ENCODE measurements at places on chromosomes 2 and 18. TPM values are rescaled to one million over a fixed set of nuclear protein-coding genes. Genes with fewer than 3 reads are reported as not detected.

- no peak for DNase-seq
Observed at GRCh38 chr2:121595012-121595891, 54.0 kb downstream of the CLASP1 start.

DNA sequence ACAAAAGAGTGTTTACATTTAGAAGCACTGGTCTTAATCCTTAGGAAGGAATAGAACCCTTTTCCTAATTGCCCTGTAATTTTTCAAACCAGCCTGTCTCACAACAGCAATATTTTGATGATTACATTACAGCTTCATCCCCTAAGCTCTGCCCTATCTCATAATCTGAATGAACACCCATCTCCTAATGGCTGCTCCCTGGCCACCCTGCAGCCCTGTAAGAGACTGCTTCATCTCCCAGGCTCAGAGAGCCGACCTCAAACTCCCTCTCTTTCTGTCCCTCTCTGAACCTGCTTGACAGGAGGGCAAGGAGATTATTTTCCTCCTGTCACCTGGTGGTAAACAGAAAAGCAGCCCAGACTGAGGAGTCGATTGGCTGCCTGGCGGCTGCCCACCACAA, 107.8 kb downstream of the MAIP1 start:
- DNase-seq = no peak

GRCh38 chr2:136118819-136119716, 1.1 kb upstream of the CXCR4 start:
- peak; percentile 27 for DNase-seq

- DNase-seq = no peak
Observed at GRCh38 chr2:118112771-118113334, 24.6 kb downstream of the INSIG2 start.

DNA sequence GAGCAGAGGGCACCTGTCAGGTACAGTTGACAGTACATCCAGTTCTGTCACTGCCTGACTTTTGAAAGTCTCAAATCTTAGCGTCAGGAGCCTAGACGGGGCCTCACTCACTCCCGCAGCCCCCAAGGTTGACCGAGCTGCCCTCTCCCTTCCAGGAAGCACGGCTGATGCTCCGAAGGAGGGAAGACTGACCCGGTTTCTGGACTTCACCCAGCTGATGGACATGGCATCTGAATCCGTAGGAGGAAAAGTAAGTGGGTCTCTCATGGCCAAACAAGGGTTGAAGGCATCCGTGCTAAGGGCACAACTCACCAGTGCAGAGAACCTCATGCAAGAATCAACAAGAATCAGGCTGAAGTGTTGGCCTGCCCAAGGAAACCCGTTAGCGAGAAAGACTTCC, 12.9 kb downstream of the ALLC start:
- no peak for DNase-seq

DNA sequence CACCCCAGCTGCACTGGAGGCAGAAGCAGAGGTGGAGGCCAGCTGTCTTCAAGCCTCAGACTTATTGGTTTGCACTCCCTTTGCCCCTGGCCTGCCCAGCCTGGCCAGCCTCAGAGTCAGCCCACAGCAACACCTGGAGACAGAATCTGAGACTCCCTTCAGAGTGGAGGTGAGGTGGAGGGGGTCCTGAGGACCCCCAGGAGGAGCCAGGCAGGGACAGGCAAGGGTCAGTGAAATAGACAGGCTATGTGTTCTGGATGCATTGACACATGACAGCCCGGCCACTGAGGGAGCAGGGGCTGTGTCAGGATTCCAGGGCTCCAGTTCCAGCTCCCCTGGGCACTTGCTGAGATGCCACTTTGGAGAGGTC, 309.7 kb downstream of the MYCN start:
- no peak for DNase-seq

DNA sequence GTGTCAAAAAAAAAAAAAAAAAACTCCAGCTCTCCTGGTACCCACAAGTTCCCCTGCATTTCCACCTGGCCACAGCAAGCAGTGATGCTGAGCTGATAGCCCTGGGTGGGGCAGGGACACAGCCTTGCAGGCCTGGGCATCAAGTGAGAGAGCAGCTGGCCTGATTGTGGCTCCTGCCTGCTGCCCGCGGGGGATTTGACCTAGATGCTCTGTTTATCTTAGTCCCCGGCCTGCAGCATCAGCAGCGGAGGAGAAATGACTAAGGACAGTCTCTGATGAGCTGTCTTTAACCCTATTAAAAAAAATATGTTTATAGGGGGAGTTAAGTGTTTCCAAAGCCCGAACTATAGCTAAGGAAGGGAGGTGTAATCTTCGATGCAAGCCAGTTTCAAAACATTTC, 102.6 kb downstream of the MTCL1 start:
- DNase-seq = no peak

GRCh38 chr2:157304811-157305722, 20.6 kb downstream of the ERMN start:
- no peak for DNase-seq

DNA sequence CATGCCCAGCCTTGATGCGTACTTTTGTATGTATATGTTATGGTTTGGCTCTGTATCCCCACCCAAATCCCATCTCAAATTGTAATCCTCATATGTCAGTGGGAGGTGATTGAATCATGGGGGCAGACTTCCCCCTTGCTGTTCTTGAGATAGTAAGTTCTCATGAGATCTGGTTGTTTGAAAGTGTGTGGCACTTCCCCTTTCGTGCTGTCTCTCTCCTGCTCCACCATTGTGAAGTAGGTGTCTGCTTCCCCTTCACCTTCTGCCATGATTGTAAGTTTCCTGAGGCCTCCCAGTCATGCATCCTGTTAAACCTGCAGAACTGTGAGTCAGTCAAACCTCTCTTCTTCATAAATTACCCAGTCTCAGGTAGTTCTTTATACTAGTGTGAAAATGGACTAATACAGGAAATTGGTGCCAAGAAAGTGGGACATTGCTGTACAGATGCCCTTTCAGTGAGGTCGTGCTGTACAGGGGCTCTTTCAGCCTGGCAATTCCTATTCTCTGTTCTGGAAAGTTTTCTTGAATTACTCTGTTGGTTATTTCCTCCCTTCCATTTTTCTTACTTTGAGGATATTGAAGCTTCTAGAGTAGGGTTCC, 38.2 kb downstream of the KCMF1 start:
- no peak for DNase-seq

DNA sequence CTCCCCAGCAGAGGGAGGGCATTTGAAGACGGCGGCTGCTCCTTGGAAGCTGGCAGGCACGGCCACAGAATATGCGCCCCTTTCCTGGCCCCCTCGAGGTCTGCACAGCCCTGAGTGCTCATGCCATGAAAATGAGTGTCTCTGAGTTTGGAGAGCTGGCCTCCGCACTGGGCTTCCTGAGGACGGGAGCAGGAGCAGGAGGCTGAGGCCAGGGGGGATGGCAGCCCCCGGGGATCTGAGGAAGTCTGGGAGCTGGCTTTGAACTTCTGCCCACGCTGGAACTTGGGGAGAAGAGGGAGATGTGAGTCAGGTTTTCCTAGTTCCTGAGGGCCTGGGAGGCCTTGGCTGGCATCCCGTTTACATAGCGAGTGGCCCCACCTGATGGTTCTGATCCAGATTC, 47.0 kb downstream of the RRM2 start:
- DNase-seq = peak; percentile 82

- no peak for DNase-seq
Observed at GRCh38 chr18:9824474-9824832, 61.3 kb upstream of the TXNDC2 start.

- DNase-seq = no peak
Observed at GRCh38 chr2:68250652-68251186, 1.6 kb downstream of the PPP3R1 start.

DNA sequence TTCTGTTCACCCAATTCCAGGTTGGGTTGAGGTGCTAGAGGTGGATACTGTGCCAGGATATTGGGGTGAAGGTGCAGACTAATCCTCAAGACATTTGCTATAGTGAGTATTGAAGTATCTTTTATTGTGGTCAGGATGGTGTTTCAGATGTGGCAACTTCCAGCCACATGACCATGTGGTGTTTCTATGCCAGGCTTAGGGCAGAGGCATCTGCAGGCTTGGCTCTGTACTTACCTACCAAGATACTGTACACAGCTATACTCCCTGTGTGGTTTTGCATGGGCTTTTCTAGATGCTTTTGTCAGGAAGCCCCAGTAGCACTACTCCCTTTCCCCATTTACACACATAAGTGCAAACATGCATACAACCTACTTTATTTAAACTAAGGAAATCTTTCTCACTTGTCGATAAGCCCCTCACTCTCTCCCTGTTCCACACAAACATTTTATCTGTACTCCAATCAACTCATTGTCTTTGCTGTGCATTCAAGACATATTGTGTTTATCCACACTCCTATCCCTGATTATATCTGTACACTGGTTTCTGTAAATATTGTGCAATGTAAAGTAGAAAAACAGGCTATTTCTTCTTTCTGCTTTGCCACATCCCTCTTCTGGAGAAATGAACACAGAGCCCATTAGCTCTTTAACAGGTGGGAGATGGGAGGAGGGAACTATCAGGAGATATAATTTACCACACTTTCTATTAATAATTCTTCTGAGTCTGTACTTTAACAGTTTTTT, 12.3 kb downstream of the ARL6IP6 start:
- no peak for DNase-seq

The CNDP1 gene
- 0.24 TPM for total RNA-seq

The CSRNP3 gene
- total RNA-seq = 2.6 TPM

The PLGLB1 gene
- total RNA-seq = 5.1 TPM

The AMER3 gene
- not detected for total RNA-seq

The PIEZO2 gene
- 4.1 TPM for total RNA-seq

The TDRD15 gene
- total RNA-seq = not detected
